ENCODE measurements at places on chromosomes 1 and 21. TPM values are rescaled to one million over a fixed set of nuclear protein-coding genes. Genes with fewer than 3 reads are reported as not detected.
A peak's percentile ranks its signal among the peaks of the same experiment; 100 is the strongest.

BNIPL gene
- total RNA-seq = 0.30 TPM

CAMTA1 gene
- 159 TPM for total RNA-seq

PLEKHN1 gene
- not detected for total RNA-seq

DNA sequence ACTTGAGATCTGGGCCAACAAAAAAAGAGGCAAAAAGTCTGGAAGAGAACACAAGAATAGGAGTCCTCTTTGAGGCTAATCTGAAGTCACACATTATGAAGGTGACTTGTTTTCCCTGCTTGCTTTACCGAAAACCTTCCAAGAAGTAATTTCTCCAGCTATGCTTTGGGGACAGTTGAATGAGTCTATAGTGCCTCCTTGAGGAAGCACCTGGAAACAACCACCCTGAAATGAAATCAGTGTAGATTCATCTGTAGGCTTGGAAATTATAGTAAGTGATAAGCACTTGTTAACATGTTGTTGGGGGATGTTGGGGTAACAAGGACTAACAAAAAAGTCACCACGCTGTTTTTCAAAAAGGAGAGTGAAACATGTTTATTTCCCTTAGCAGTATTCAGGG, 23.4 kb upstream of the RPTN start:
- no peak for DNase-seq

ADCY10 gene
- total RNA-seq = not detected

DNA sequence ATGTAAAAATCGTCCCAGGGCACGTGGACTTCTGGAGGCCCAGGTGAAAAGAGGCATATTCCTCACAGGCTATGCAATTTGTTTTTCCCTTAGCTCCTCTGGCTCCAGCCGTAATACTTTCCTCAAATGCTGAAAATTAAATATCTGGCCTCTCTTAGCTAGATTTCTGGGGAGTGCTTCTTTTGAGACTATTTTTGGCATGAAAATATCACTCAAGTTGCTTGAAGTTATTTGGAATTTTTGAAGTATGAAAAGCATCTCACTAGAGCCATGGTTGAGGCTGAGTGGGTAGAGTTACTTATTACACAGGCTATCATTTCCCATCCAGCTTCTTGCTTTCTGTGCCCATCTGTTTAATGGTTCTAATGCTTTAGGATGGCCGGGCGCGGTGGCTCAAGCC, 59.7 kb downstream of the MYOM3 start:
- DNase-seq = no peak

DNA sequence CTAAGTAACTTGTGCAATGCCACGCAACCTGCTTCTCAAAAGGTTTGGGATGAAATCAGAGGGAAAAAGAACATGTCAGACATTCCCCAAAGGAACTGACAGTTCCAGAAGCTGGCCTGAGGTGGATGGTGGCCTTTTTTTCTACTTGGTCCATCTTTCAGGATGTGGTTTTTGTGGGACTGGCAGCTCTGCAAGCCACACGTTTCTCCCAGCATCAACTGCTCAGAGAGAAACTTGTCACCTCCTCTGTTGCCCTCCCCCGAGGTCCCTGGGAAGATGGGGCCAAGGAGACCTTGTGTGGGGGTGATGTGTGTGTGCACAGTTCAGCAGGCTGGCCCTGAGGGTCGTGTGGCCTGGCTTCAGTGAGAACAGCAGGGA, 2.5 kb upstream of the DHRS3 start:
- DNase-seq = no peak

- DNase-seq = no peak
Observed at GRCh38 chr1:17086751-17087150, 32.5 kb downstream of the PADI2 start.

FMO1 gene
- total RNA-seq = 0.35 TPM

GRCh38 chr1:185795181-185795580, 61.0 kb downstream of the HMCN1 start:
- no peak for DNase-seq

C1orf141 gene
- total RNA-seq = not detected

DNA sequence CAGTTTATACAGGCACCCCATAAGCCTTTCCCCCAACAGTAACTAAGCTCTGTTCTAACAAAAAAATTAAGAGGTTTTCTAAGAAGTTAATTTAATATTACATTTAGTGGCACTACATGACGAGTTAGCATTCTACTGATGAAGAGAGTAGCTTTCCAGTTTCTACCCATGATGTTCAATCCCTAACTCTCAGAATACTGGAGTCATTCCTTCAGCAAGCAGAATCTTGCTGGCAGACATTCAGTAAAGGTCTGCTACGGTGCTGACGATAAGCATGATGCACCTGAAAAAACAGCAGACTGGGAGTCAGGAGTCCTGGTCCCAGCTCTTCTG, 24.5 kb downstream of the SRSF4 start:
- DNase-seq = no peak

- no peak for DNase-seq
Observed at GRCh38 chr1:231160895-231161666, 777 bp upstream of the TRIM67 start.

- no peak for DNase-seq
Observed at GRCh38 chr1:86016076-86016759, 140.4 kb downstream of the COL24A1 start.

H3-3A gene
- 348 TPM for total RNA-seq

DNA sequence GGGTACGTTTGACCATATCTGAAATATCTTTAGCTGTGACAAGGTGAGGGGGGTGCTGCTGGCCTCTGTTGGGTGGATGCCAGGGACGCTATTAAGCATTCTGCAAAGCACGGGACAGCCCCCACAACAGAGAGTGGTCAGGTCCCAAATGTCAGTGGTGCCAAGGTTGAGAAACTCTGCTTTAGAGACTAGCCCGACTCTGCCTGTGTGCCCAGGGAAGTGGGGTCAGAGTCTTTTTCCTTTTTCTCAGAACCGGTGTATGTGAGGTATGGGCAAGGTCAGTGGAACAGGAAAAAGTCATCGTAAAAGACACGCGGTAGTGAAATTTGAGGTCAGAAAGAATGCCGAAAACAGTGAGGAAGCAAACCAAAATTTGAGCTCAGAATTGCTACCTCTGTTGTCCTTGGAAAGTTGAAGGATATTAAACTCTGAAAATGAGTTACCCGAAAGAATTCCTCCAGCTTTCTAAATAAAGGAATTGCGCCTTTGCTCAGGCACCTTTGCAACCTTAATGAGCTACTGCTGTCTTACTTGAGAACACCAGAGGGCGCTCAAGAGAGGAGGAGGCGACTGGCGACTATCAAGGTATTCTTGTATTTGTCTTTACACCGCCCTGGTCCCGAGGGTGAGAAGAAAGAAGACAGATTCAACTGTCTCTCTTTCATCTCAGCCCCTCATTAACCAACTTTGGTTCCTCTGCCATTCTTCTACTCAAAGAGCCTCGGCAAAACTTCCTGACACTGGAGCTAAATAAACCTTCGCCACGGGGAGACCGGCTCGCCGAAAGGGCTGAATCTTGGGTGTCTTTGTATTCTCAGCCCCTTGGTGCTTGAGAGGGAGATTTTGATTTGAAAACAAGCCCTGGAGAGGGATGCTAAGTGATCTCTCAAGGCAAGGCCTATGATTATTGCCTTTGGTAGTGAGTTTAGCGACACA, 85.4 kb upstream of the OLIG2 start:
- DNase-seq = peak; percentile 69

GRCh38 chr1:248739572-248740205, 15.9 kb downstream of the LYPD8 start:
- no peak for DNase-seq

GRCh38 chr1:27451343-27451742, 38.6 kb downstream of the WASF2 start:
- no peak for DNase-seq

Data from Right ventricle myocardium inferior (tissue), 1 donor.